Fibroblast of skin of back (primary cell): ENCODE measurements at places on chromosomes 4 and X.

DNA sequence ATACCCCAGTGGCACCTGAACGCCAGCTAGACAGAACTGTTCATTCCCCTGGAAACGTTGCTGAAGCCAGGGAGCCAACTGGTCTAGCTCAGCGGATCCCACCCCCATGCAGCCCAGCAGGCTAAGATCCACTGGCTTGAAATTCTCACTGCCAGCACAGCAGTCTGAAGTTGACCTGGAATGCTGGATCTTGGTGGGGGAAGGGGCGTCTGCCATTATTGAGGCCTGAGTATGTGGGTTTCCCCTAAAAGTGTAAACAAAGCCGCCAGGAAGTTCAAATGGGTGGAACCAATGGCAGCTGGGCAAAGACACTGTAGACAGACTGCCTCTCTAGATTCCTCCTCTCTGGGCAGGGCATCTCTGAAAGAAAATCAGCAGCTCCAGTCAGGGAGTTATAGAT, 213.0 kb downstream of the NKX6-1 start:
- DNase-seq = no peak

GRCh38 chr4:13700021-13700857, 72.7 kb upstream of the BOD1L1 start:
- peak; percentile 75 for DNase-seq

DNA sequence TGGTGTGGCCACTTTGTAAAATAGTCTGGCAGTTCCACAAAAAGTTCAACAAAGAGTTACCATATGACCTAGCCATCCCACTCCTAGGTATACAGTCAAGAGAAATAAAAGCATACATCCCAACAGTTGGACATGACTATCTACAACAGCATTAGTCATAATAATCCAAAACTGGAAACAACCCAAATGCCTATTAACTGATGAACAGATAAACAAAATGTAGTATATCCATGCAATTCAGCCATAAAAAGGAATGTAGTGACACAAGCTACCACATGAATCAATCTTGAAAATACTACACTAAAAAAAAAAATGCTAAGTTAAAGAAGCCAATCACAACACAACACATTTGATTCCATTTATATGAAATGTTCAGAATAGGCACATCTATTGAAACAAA, 16.1 kb downstream of the MED14 start:
- peak; percentile 79 for DNase-seq

GRCh38 chrX:10135561-10136399, 21.0 kb upstream of the CLCN4 start:
- DNase-seq = no peak

- no peak for DNase-seq
Observed at GRCh38 chr4:10272511-10272910, 155.9 kb upstream of the WDR1 start.

- DNase-seq = peak; percentile 13
Observed at GRCh38 chr4:107255596-107255995, 219.5 kb upstream of the DKK2 start.

GRCh38 chr4:75018811-75019479, 86.0 kb downstream of the PARM1 start:
- no peak for DNase-seq

DNA sequence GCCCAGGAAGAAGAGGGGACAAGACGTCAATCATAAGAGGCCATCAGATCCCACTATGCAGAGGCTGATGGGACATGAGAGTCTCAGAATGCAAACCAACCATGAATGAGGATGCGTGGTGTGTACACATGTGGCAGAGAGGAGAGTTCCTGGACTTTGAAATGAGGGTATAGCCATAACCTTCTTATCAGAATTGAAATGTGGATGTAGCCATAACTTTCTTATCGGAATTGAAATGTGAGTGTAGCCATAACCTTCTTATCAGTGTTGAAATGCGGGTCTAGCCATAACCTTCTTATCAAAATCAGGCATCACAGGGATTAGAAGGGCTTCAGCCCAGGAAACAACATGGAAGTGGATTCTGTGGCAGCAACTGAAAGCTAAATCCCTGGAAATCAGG, 415.5 kb upstream of the FAT1 start:
- DNase-seq = no peak

DNA sequence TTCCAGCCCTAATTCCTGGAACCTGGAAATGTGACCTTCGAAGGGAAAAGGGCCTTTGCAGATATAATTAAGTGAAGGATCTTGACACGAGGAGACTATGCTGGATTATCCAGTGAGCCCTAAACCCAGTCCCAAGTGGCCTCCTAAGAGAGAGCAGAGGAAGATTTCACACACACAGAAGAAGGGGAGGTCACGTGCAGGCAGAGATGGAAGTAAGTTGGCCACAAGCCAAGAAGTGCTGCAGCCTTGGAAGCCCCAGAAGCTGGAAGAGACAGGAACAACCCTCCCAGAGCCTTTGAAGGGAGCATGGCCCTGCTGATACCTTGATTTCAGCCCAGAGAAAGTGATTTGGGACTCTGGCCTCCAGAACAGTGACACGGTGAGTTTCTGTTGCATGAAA, 51.9 kb downstream of the EVC2 start:
- DNase-seq = no peak
